ENCODE measurements at places on chromosomes 5 and 9.

- DNase-seq, result peak; percentile 41
Measured at GRCh38 chr9:34252670-34253459, 74.0 kb downstream of the UBAP1 start.

DNA sequence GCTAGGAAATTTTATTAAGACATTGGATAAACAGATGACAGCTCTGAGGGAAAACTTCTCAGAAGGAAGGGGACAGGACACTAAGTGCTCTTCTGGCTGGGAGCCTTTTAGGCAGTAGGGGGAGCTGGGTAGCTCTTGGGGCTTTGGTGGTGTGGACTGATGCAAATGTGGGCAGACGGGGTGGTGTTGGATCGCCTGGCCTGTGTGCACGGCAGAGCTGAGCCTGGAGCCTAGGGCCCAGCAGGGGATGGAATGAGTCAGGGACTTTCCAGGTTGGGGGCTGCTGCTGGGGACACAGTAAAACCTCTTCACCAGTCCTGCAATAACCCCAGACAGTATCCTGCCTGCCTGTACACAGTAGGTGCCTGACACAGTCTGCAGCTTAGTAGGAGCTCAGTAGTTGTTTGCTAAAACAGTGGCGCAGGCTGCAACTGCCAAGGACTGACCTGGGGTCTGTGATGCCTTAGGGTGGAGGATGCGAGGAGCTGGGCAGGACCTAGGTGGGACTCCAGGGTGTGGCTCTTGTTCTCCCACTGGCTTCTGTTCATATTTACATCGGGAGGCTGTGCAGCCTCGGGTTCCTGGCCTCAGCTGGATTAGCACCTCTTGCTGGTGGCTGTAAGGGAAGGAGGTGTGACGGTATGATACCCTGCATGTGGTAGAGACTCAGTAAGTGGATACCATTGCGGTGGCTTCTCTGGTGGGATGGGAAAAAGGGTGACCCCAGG lies 83.8 kb downstream of the DAB2IP start:
- DNase-seq, result no peak

DNA sequence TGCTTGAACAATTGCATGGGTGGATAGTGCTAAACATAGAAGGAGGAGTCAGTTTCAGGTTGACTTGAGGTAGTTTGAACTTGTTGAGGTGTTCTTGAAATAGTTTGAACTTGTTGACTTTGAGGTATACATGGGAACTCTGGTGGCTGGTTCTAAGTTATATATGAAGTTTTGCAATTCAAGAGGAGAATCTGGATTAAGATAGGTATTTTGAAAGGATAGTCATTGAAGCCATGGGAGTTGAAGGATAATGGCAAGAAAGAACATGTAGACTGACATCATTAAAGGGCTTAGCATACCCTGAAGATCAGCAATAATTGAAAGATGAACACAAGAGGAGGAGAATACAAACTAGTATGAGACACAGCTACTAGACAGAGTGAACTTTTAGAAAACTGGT lies 181.9 kb upstream of the MRPS30 start:
- no peak for DNase-seq

DNA sequence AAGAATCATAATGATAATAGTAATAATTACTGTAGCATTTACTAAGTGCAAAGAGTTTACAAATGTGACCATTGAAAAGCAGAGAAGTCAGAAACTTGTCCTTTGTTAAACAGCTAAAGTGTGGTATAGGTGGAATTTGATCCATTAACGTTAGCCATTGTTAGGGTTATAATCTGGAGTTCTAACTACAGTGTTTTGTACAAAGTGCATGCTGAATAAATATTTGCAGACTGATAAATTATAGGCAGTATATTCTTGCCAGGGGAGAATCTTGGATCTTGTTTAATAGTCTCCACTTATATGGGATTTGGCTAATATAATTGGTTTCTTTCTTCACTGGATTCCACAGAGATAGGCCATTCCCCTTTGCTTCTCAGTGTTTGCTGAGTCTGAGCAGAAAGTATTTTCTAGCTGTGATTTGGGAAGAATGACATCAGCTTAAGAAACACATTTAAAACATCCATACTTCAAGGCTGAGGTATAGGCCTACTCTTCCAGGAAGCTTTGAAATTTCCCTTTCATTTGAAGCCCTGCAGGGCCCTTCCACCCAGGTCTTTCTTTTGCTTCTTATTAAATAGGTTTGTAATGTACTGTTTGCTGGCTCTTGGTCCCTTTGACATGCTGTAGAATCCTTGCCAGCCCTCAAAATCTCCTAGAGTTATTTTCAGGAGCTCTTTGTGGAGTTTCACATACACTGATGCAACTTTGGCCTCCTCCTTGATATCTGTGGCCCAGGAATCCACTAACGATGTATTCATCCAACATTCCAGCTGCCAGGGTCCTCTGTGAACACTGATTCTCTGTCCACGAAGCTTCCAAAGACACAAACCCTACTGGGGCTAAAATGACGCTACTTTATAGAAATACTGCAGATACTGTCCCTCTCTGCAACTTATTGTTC lies 51.4 kb downstream of the ATP10B start:
- DNase-seq, result no peak

DNA sequence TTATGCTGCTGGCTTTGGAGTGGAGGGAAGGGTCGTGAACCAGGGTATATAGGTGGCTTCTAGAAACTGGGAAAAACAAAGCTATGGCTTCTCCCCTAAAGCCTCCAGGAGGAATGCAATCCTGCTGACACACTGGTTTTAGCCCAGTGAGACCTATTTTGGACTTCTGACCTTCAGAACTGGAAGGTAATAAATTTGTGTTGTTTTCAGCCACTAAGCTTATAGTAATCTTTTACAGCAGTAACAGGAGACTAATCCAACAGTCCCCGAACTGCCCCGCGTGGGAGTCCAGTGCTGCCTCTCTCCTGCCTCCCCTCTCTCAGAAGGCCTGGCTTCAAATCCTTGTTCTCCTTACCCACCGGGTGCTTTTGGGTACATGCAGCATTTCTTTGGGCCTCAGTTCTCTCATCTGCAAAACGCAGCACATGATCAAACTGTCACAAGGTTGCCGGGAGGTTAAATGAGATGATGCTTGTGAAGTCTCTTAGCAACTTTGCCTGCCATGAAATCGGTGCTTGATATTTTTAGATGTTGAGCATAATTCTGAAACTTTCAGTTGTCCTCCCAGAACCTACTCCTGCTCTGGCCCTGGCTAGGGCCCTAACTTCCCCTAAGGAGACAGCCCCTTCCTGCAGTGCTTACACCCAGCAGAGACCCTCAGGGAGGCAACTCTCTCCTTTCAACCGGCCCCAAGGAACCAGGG lies 127.3 kb upstream of the BOD1 start:
- no peak for DNase-seq
